ENCODE measurements at places on chromosomes 6 and 20.
A peak's percentile ranks its signal among the peaks of the same experiment; 100 is the strongest.

GRCh38 chr20:22303523-22303922 is 280.8 kb downstream of the FOXA2 start:
- peak; percentile 27 for DNase-seq

DNA sequence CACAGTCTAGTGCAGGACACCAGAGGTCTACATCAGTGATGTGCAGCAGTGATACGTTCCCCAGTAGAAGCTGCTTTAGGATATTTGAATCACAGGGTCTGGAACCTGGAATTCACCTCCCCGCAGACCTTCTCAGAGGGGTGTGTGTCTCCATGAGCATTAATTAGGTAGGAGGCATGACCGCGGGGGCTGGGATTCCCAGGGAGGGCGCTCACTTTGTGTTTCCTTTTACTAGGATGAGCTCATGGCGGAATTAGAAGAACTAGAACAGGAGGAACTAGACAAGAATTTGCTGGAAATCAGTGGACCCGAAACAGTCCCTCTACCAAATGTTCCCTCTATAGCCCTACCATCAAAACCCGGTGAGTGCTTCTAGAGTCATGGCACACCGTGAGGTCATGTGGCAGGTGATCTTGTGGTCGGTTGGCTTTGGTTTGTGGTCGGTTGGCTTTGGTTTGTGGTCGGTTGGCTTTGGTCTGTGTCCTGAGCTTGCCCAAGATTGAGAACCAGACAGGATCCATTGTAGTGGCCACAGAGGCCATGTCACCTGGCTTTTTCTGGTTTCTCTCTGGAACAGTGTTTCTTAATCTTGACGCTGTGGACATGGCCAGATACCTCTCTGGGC is 40.8 kb downstream of the CHMP4B start:
- DNase-seq, result no peak

DNA sequence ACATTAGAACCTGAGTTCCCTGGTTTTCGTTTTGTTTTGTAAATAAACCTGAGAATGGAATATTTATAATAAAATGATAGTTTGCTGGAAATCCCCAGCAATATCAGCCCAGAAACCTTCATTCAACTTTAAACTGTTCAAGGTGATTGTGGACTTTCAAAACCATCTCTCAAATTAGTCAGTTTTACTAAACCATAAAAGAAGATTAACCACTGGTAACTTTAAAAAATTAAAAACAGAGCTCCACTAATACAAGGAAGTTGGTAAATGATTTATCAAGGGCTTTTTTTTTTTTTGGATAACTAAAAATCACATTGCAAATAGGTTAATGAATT is 10.0 kb downstream of the MBOAT1 start:
- DNase-seq, result no peak

DNA sequence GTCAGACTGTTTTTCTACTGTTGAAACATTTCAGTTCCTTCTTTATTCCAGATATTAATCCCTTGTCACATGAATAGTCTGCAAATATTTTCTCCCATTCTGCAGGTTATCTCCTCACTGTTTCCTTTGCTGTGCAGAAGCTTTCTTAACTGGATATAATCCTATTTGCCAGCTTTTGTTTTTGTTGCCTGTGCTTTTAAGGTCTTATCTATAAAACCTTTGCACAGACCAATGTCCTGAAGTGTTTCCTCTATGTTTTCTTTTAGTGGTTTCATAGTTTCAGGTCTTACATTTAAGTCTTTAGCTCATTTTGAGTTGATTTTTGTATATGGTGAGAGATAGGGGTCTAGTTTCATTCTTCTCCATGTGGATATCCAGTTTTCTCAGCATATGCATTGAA is 19.2 kb downstream of the NCOA6 start:
- DNase-seq, result no peak

DNA sequence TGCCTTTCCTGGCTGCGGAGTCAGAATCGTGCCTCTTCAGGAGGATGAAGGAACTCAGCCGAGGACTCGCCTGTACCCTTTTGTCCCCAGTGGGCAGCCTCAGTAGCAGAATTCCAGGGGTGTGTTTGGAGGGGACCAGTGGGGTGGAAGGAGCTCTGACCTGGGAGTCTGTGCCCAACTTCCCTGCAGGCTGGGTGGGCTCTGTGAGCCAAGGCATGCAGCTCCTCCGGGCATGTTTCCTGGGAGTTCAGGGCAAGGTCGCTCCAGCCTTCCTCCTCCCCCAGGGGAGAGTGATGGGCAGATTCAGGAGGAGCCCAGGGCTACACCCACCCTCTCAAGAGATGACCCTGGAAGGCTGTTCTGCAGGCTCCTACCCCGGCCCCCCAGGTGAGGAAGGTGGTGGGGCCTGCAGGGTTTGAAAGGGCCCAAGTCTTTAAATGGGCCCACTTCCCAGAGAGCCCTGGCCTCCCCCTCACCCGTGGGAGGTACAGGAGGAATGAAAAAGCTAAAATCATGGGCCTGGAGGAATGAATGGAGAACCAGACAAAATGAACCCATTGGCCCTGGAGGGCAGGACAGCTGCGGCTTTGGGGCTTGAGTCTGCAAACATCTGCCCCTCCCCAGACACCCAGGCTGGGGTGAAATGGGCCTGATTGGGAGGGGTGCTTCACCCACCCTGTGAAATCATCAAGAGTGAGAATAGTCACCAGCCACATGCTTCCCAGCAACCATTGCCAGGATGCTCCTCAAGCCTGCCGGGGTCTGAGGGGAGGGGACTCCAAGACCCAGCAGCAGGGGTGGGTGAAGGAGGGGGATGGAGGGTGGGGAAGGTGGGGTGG is 77.6 kb upstream of the PMEPA1 start:
- DNase-seq, result no peak

Data from H7 (cell line).